ENCODE measurements at places on chromosomes 2 and 18. TPM values are rescaled to one million over a fixed set of nuclear protein-coding genes. Genes with fewer than 3 reads are reported as not detected.

DNA sequence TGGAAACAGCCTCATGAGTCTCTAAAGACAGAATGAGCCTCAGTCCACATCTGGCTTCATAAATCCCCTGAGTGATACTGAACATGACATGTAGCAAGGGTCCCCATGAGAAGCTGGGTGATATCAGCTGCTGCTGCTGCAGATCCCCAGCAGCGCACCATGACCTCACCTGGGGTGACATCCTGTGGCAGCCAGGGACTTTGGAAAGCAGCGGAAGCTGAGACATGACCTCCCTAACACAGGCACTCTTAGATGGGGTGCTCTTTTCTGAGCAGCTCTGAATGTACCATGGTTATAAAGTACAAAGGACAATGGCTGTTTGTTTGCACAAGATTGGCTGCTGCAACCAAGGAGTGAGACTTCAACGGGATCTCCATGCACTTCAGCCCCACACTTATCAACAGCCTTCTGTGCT lies 74.7 kb upstream of the TMEM200C start:
- DNase-seq, result no peak

Gene IL1RN
- polyA plus RNA-seq, result 1.7 TPM

Gene UGT1A7
- polyA plus RNA-seq, result 0.09 TPM

Gene BMP10
- polyA plus RNA-seq, result not detected

- no peak for DNase-seq
These were observed 45.2 kb downstream of the NCK2 start for GRCh38 chr2:105789745-105790460.

Gene ANKRD30BL
- polyA plus RNA-seq, result 0.56 TPM
